Stimulated activated CD4-positive, alpha-beta T cell treated with anti-CD3 and anti-CD28 coated beads, Interleukin-2, amount 100 ng/mL, for 48 hours (primary cell): ENCODE measurements at places on chromosomes 6 and 20.
A peak's percentile ranks its signal among the peaks of the same experiment; 100 is the strongest.

DNA sequence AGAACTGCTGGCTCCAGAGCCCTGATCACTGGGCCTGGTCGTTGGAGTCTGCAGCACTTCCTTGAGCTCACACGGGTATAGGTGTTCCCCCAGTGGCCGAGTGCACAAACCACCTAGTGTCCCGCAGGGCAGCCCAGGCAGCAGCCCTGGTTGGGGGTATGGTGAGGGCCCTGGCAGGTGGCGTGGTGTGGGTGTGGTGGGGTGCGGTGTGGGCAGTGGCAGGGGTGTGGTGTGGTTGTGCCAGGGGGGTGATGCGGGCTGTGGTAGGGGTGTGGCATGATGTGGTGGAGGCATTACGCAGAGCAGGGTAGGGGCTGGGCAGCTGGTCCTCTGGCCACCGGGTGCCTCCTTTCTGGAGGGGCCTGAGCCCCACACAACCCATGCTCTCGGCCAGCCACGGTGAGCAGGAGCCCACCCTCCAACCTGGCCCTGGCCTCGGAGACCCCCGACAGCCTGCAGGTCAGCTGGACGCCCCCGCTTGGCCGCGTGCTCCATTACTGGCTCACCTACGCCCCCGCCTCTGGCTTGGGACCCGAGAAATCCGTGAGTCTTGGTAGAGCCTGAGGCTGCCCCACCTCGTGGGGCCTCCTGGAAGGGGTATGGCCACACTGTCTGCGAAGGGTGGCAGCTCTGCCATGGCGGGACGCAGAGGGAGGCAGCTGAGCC, 20.5 kb downstream of the COL20A1 start:
- no peak for DNase-seq

DNA sequence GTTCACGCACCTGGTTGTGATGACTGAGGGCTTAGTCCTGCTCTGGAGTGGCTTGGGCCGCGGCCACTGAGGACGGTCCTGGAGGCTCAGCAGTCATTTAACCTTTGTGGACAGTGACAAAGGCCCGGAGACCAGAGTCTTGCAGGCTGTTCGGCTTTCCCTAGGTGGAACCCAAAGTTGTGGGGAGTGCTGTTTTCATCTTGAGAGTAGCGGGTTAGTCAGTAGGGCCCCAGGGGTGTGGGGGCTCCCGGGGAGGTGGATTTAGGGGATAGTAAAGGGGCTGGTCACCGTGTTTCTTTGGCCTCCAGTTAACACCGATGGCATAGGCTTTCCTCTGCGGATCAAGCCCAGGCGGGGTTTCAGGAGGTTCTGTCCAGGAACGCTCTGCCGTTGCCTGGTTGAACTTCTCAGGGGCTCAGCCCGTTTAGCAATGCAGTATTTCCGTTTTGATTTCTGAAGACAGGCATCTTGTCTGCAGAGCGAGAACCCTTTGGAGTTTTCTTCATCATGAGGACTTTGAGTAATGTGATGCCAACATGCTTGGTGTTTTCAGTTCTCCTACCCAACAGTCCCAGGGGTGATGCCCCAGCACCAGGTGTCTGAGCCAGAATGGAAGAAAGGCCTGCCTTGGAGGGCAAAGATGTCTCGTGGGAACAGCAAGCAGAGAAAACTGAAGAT, 31.8 kb downstream of the ZNF831 start:
- DNase-seq: no peak

DNA sequence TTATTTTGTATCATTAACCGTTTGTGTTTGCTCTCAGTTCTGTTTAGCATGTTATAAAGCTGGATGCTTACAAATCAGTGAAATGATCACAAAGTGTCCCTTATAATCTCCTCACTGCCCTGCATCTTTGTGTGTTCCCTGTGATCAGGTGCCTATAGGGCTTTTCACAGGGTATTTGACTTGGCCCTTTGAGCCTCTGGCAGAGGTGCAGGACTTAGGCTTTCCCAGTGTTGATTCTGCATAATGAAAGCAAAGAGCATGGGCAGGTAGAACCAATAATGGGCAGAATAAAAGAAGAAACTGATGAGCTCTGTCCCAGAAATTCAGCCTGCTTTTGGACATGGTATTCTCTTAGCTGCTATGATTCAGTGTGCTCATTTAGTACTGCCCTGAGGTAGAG, 16.9 kb upstream of the PBOV1 start:
- no peak for DNase-seq

DNA sequence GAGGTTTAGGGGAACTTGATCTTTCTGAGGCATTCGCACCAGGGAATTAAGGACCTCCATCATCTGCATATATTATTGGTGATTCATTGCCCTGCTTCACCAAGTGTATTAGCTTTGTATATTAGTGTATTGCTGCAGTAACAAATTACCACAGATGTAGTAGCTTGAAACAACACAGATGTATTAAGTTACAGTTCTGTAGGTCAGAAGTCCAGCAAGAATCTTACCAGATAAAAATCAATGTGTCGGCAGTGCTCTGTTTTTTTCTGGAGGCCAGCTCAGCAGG, 65.8 kb downstream of the HMGN3 start:
- no peak for DNase-seq

DNA sequence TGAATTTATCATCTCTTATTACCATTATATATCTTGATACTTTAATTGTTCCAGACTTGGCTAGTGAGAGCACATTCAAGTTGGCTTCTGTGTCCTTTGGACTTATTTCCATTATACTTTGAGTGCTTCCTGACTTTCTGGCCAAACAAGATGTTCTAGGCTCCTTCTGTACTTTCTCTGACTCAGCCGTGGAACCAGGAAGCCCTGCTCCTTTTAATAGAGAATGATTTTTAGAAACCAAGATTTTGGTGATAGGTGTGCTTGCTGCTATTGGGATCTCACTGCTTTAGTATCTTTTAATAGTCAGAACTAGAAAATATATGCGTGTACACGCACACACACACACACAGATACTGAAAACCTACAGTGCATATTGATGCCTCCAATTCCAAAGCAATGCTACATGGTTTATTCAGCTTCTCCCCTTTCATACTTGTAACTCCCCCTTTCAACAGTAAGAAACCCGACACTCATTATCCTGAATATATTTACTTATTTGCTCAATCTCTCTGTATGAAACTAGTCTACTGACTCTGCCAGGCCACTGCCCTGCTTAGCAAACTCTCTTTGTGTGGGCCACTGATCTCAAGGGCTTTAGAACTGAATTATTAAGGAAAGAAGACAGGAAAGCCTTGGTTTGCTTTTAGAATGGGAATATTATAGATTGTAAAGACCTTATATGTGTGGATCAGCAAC, 42.7 kb upstream of the EZR start:
- DNase-seq: no peak

GRCh38 chr20:58598211-58599015, 52.7 kb upstream of the STX16 start:
- DNase-seq: no peak

- DNase-seq: no peak
Measured at GRCh38 chr6:100818066-100818465, 63.1 kb downstream of the ASCC3 start.

GRCh38 chr6:103002282-103002681, 1608.8 kb downstream of the GRIK2 start:
- DNase-seq: no peak

- DNase-seq: no peak
Measured at GRCh38 chr20:2183381-2183780, 81.8 kb downstream of the STK35 start.

DNA sequence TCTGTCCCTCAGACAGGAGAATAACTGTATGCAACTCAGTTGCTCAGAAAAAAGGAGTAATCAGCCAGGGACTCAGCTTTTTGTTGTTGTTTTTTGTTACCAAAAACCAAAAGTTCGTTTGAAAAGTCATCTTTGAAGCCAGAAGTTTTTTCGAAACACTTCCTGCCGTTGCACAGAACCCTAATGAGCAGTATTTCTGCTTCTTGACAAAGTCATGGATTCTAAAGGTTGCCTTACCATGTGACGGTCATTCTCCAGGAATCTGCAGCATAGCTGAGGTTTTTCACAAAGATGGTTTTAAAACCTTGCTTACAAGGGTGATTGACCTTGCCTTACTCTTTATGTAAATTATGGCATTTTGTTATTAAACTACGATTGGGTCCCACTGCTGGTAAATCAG, 1.9 kb downstream of the RAB32 start:
- DNase-seq: no peak

GRCh38 chr20:42309050-42309449, 690.9 kb upstream of the CHD6 start:
- DNase-seq: no peak

GRCh38 chr6:65816991-65817390, 110.0 kb upstream of the EYS start:
- DNase-seq: no peak

DNA sequence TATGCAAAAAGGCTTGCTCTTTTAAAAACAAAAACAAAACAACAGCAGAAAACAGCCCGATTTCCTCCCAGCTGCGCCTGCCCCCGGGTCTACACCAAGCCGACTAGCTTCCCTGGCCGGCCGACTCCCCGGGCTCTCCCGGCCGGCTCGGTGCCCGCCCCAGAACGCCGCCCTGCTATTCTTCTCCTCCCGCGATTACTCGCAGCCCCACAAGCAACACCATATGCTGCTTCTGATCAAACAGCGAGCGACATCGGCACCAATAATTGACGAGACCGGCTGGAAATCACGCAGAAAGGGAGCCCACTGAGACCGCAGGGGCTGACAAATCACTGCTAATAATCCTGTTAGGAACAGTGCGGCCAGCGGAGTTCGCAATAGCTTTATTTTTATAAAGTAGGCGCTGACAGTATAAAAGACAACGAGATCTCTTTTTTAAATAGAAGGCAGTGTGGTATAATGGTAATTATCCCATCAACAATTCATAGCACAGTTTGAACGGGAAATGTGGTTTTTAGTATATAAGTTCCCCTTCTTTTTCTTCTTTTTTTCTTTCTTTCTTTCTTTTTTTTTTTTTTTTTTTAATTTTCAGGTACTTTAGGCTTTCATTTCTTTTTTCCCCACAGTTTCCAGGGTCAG, 3.3 kb downstream of the SIM1 start:
- DNase-seq: no peak

- DNase-seq: peak; percentile 54
Measured at GRCh38 chr6:118725944-118726343, 74.6 kb upstream of the CEP85L start.

- no peak for DNase-seq
Measured at GRCh38 chr6:96520171-96521115, 1.2 kb upstream of the UFL1 start.

DNA sequence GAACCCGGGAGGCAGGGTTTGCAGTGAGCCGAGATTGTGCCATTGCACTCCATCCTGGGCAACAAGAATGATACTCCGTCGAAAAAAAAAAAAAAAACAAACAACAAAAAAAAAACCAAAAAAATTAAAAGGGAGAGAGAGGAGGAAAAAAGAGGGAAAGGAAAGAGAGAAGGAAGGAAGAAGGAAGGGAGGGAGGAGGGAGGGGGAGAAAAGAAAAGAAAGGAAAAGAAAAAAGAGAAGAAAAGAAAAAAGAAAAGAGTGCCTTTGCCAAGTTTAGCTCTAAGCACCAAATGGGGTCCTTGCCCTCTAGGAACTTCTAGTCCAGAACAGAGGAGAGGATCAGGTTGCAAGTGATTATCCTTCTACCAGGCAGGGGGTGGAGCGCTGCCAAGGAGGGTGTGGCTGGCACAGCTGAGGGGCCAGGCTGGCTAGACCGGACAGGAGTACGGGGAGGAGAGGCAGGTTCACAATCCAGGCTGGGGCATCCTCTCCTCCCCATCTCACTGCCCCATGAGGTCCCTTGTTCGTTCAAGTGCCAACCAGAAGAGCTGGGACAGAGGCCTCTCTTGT, 19.1 kb downstream of the GNAS start:
- DNase-seq: no peak

DNA sequence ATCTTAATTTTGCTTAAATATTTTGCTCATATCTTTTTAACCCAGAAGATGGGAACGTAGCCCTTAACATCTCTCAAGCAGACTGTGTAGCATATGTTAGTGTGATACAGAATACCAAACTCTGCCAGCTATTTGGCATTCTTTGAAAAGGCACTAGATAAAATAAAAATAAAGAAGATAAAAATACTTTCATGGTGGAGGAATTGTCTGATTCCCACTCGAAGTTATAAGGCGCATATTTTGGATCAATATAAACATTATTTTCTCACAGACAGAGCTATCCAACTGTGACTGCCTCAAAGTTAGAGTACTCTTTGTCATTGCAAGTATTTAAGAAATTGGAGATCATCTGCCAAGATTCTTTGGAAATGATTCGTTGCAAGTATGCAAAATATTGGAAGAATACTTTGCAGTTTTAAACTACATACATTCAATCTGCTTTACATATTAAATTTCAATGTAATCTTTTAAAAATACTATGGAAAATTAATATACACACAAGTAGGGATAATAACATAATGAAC, 10.8 kb upstream of the EEF1E1 start:
- no peak for DNase-seq

DNA sequence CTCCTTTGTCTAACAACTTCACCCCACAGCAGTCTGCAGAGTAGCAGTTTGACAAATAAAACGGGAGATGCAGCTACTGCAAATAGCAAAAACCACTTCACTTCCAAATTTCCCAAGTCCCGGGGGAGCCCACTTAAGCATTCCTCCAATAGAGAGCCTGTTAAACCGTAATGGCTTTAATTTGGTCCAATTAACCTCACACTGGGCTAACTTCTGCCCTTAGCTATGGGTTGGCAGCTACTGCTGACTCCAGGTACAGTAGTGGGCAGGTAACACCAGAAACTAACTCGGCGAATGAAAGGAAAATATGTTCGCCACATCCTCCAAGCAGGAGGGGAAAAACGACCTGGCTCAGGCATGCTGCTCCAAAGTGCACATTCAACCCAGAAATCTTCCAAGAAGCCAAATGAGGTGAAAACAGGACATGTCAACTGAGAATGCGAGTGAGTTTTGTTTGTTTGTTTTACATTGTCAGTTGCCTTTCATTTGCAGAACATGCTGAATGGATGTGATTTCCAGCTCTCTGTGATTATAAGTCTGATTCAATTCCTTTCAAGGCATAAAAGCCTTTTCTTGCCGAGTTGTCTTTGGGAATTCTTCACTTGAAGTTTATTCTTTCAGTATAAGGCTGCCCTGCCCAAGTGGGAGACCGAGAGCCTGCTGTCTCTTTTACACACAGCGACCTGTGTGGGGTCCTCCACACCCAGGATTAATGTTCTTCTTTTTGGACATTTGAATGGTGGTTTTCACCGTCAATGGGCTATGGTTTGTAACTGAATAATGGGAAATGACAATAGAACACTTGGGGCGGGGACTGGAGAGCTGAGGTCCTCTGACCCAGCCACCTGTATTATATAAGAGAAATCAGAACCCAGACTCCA, 117.3 kb upstream of the ARMC2 start:
- DNase-seq: no peak

DNA sequence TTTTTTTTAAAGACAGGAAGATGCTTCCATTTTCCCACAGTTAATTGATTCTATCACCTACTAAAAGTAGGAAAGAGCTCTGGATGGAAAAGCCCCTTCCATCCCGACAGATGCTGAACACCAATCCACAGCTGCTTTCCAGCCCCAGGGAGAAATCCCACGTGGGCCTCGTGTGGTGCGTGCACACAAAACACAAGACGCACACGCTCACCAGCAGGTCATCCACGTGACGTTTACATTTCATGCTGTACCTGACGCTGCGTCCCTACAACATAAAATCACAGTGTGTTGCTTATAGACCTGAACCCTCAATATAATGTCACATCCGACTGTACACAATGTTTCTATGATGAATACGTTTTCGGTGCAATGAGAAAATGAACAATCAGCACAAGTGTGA, 50.2 kb upstream of the DACT2 start:
- DNase-seq: no peak
